ENCODE measurements at places on chromosomes 1 and 21.

DNA sequence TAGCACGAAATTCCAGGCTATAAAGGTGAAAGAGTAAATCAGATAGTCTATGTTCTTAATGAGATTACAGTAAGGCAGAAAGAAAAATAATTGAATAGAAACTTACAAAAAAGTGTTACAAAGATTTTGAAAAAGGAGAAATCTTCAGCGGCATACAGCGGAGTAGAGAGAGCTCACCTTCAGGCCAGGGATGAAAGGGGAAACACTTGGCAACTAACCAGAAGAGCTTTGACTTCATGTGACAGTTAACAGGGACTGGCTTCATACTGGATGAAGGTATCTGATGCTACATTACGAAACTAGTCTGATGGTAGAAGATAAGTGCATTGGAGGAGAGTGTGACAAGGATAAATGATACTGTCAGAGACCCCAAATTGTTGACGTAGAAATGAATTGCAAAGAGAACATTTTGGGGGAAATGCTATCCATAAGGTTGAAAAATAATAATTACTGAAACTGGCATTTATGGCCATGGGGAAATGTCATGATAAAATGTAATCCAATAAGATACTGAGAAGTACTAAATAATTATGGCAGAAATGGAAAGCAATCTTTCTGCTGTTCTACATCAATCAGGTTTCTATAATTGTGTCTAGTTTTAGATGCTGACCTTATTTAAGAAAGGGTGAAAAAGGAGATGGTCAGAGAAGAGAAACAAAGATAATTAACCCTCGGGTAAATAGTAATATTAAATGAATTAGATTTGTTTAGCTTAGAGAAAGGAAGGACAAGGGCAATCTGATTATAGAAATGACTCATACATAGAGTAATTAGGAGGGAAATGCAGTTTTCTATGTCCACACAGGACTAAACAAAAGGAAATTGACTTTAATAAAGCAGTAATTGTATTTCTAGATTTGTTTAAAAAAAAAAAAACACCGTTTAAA lies 808.7 kb downstream of the NCAM2 start:
- no peak for DNase-seq

GRCh38 chr21:42392731-42393442 lies 3.0 kb downstream of the TMPRSS3 start:
- DNase-seq: no peak

- DNase-seq: no peak
These were observed 138.3 kb downstream of the PRDM16 start for GRCh38 chr1:3207217-3207848.

DNA sequence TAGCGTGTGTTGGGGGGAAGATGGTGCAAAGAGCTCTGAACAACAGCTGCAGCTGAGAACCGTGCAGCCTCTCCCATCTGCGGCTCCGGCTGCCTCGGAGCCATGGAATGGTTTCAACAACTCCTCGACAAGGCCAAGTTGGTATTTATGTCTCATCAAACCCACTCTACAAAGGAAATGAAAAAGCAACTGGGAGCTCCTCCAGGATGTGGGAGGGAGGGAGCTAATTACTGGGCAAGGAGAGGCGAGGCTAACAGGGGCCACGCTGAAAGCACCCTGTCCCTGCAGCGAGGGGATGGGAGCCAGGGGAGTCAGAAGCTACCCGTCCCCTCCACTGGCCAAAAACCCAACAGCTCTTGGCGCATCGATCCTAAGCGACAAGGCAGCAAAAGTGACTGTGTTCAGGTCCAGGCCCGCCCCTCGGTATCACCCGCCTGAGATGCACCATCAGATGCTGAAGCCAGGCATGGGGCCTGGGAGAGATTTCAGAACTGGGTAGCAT lies 63.1 kb downstream of the ACOT7 start:
- DNase-seq: no peak

- DNase-seq: no peak
These were observed 76.1 kb downstream of the CD58 start for GRCh38 chr1:116494745-116495144.

DNA sequence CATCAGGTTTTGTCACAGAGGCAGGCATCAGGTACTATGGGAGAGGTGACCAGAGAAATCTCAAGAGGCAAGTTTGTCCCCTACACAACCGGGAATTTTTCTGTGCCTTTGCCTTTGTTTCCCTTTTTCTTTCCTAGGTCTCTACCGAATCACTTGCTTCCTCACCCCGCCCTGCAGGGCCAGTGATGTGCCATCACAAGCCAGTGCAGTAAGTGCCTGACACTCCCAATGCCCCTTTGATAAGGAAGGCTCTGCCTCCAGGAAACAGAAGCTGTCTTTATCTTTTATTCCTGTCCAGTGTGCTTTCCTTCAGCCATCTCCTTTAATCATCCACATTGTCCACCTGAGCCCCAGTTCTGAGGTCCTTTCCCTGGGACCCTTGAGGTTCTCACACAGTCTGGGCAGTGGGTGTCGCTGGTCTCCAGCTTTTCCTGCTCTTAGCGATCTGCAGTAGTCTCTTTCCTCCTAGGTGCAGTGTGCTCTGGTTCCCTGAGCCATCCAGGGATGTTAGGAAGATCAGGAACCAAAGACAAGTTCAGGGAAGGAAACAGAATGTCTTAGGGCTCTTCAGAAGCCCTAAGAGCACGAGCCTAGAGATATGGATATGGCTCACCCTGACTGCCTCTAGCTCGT lies 36.6 kb downstream of the GJA5 start:
- no peak for DNase-seq

GRCh38 chr1:235513495-235514366 lies 9.5 kb upstream of the B3GALNT2 start:
- no peak for DNase-seq

- no peak for DNase-seq
These were observed 19.8 kb downstream of the CAMTA1 start for GRCh38 chr1:6805004-6805416.

DNA sequence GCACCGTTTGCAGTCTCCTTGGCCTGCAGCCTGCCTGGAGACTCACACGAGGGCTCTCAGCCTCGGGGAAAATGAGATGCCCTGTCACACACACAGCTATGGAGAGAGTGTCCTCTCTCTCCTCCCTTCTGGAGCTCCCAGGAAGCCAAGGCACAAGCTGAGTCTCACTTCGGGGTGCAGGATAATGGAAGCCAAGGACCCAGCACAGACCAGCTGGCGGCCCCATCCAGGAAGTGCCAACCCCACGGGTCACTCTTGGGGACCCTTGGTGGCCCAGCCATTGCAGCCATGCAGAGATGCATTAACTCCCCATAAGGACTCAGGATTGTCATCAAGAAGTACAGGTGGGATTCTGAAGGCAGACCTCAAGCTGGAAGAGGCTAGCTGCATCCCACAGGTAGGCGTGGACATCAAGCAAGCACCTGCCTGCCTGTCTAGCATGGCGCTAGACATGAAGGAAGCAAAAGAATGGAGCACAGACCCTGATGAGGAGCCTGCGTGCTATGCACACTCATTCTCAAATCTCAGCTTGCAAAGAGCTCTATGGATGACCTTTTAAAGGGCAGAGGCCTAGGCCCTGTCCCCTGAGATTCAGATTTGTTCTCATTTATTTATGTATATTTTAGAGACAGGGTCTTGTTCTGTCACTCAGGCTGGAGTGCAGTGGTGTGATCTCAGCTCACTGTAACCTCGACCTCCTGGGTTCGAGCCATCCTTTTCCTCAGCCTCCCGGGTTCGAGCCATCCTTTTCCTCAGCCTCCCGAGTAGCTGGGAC lies 49.9 kb downstream of the IRF2BP2 start:
- no peak for DNase-seq

DNA sequence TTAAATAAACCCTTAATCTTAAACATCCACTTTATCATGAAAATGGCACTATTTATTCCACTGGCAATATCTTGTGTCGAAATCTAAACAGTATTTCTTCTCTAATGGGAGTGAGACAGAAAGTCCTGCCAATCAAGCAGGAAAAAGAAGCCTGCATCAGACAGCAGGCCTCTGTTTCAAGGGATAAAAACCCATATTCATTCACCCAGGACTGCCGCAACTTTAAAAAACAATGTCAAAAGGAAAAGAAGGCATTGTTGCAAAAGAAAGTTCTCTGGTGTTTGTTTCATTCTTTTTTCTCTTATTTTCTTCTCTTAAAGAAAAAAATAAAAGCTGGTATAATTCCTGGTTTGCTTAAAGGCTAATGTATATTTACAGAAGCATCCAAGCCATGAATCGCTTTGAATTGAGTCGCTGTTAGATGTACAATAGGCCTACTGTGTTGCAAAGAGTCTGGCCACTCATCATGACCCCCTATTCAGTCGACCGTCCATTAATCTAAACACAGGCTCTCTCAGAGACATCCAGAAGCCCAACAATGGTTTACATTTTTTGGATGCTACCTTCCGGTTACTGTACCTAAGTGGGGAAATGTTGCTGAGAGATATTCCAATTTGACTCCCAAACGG lies 48.7 kb upstream of the ZC3H11B start:
- DNase-seq: no peak

GRCh38 chr21:42063571-42064521 lies 7.3 kb upstream of the UMODL1 start:
- peak; percentile 29 for DNase-seq

- DNase-seq: no peak
These were observed 57.6 kb downstream of the SPSB1 start for GRCh38 chr1:9350013-9350908.

DNA sequence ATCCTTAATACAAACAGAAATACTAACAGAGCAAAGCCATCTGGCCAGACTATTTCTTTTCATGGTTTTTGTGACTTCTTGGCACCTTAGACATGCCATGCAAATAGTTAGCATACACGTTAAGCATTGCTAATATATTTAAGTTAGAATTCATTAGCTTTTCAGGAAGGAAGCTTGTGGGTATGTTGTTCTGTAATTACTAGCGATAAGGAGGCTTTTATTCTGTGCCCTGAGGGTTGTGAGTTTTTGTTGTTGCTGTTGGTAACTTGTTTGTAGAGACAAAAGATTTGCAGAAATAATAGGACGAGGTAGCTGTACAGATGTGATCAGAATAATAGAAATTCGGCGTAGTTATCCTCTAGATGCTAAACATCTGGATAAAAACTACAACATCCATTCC lies 305.3 kb downstream of the TM2D1 start:
- DNase-seq: no peak

- no peak for DNase-seq
These were observed 16.7 kb upstream of the GUCA2B start for GRCh38 chr1:42136466-42136865.

DNA sequence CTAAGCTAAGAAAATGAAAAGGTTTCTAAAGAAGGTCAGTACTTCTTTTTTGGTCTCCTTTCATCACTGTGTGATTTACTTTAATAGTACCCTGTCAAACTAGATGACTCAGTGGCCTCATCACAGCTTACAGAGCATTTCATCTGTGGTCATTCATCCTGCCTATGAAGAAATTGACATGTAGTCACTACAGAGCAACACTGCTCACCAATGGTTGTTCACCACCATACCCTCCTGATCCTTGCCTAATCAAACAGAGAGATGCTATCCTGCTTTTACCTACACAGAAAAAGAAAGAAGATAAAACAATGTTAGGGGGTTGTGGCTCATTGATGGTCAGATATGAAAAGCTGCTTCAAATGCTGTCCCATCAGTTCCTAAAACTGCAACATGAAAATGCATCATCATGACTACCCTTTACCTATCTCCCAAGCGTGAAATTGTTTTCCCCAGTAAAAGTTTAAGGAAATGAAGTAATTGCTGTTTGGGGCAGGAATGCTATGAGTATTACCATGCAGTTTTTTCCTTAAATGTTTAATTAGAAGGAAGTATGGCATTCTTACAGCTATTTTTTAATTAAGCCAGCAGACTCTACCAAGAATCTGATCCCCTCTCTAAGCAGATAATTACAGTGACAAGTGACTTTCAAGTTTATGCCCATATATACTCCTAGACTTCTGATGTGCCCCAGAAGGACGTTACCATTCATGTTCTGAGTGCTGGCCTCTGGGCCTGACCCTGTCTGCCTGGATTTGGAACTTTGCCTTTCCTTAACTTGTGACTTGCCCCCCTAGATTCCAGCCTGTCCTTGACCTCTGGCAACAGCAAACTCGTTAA lies 46.1 kb upstream of the FBXO28 start:
- DNase-seq: no peak

- DNase-seq: no peak
These were observed 105.6 kb upstream of the GCLM start for GRCh38 chr1:94014635-94015488.

- DNase-seq: no peak
These were observed 60.4 kb downstream of the ATP5PO start for GRCh38 chr21:33855190-33855589.

- no peak for DNase-seq
These were observed 75.7 kb upstream of the RRP15 start for GRCh38 chr1:218209351-218209861.

DNA sequence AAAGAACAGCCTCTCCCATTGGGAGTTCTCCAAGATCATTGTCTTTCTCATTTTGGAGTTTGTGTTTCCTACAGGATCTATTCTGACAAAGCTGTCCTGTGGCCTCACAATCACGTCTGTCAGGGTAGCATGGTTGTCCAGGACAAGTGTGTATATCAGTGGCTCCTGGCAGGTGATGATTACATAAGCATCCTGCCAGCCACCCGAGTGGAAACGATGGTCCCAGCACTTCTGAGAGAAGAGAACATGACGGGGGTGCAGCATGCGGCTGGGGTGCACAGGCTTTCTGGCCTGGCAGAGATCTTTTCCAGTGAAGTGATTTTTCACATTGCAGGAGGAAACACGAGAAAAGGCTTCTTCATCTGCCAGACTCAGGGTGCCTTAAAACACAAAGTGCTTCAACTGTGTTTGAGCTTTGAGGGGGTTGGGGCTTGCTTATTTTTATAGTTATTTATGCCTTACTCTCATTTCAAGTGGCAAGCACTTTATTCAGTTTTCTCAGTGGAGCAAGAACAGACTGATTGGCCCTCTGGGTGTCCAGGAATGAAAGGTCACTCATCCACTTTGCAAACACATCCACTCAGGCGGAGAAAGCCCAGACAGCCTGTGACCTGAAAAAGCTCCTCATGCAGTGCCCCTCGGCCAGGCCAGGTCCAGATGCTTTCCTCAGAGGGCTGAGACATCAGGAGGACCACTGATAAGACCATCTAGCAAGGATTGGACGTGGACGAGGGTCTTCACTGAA lies 186.0 kb downstream of the DUSP10 start:
- DNase-seq: no peak

GRCh38 chr1:167280912-167281311 lies 60.2 kb downstream of the POU2F1 start:
- DNase-seq: no peak

GRCh38 chr1:12511516-12512468 lies 106.2 kb downstream of the DHRS3 start:
- DNase-seq: no peak

GRCh38 chr1:28815533-28816185 lies 3.7 kb downstream of the OPRD1 start:
- no peak for DNase-seq

DNA sequence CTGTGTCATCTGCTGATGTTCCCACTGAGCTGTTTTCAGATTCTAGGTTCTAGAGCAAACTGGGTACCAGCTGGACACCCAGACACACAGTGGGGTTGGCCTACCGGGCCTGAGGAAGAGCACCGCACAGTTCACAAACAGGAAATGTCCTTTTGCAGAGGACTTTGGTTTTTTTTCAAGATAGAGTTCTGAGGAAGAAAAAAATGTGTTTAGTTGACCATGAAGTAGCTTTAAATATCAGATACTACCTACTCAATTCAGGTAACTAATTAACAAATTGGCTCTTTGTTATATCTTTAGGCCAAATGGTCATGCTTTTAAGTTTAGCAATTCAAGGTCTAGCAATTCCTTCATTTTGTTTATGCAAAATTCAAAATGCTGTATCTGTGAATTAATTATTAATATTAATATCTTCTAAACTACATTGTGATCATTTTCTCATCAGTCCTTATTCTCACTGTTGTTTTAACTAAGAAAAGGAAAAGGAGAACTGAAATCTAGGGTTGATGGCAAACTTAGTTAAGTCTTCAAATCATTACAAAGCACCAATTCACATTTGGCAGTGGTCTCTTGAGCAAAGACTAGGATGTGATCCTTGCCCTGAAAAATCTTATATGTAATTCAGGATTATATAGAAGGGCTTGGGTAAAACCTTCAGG lies 17.2 kb upstream of the NCF2 start:
- DNase-seq: no peak
